ENCODE measurements at places on chromosomes 5 and 9.

- DNase-seq = no peak
Observed at GRCh38 chr5:26681861-26682260, 356.5 kb downstream of the CDH9 start.

GRCh38 chr9:5587024-5587423 is 41.9 kb upstream of the RIC1 start:
- DNase-seq = no peak

- DNase-seq = no peak
Observed at GRCh38 chr5:553874-554273, 29.6 kb upstream of the SLC9A3 start.

GRCh38 chr5:10262121-10262774 is 12.2 kb downstream of the CCT5 start:
- no peak for DNase-seq
